T-helper 1 cell (primary cell): ENCODE measurements at places on chromosomes 3 and 15.

DNA sequence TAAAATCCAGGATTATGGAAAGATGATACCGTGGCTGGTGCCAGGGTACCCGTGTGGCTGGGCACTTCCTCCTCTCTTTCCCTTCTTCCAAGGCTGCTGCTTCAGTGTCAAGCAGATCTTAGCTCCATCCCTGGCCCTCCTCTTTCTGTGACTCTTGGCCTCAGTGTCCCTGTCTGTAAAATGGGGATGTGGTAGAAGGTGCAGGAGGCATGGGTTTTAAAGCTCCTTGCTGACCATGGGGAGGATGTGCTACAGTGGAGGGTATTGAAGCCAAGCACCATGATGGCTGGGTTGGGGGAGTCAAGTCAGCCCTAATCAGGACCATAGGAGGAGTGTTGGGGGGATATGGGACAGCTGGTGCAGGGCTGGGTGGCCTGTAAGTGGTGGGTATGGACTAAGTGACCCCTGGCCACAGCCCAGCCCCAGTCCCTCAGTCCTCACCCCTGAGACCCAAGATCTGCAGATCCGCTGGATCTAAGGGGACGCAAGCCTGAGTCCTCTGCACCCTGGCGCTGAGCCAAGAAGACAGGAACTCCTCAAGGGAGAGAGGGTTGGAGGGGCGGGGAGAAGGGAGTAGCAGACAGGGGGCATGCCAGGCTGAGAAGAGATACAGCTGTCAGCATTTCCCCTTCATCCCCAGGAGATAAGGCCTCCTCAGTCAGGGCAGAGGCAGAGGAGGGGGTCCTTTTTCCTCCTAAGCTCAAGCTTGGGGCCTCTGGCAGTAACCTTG lies 12.0 kb downstream of the PTH1R start:
- DNase-seq = no peak

DNA sequence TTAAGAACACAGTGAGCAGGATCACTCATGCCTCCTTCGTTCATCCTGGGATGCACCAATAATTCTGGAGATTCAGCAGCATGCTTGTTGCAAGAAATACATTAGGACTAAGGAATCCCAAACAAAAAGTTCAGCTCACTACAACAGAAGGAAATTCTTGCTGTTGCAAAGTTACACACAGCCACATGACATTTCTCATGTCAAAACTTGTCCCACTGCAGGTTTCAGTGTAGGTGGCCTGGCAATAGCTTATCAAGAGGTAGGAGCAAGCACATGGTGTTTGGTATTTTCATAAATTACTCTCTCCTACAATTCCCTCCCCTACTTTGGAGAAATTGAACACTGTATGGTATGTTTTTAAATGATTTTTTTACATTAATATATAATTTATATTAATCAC lies 399.6 kb upstream of the EPHA3 start:
- DNase-seq = no peak

DNA sequence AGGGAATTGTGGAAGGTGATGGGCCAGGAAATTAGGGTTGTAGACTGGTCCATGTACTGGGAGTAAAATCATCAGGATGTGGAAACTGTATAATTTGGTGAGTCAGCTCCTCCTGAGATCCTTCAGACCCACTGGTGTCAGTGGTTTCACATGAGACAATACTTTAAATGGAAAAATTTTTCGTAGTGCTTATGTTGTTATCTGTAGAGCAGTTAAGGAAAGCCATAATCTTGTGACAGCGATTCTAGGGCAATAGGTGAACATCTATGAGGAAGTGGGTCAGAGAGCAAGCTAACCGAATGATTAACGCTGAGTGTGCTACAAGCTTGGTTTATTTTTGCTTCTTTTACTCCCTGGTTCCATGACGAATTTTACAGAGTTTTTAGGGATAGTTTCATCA lies 200.6 kb downstream of the CADM2 start:
- no peak for DNase-seq

DNA sequence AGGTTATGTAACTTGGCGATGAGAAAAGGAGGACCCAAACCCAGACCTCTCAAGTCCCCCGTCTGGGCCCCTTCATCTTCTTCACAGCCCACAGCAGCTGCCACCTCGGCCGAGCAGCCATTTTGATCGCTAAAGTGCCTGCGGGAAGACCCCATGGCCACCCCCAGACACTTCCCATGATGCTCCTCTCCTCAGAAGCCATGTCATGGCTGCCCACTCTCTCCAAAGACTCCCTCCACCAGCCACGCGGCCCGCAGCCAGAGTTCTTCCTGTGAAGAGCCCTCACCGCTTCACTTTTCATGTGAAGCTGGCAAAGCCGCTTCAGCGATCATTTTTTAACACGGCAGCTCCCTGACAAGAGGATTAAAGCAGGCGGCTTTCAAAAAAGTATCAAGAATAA lies 335.2 kb downstream of the RORA start:
- DNase-seq = no peak

GRCh38 chr3:71389911-71390573 lies 193.5 kb downstream of the FOXP1 start:
- no peak for DNase-seq

- DNase-seq = no peak
Measured at GRCh38 chr15:63969652-63970421, 76.4 kb downstream of the DAPK2 start.

DNA sequence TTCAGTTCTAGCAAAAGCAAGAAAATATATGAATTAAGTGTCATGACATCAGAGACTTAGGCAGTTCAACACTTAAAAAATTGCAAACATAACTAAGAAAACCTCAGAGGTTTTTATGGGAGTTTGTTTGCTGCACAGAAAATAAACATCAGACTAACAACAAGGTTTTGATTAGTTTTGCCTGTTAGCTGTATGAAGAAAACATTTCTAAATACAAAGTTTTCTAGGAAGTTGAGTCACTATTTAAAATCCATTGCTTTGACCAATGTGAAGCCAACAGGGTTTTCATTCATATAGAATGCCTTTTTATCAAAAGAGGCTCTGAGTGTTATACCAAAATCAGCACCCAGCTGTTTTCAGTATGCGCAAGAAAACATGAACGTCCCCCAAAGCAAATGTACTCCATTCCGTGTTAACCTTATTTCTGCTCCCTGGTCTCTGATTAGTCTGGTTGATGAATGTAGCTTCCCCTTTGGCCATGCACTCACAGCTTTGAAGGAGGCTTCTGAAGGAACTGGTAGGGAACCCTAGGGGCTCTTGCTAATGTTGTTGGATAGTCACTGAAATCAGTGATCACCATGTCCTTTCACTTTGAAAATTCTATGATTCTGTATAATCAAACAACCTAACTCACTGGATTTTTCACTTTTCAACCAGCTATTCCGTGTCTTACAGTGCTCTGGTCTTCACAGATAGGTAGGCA lies 89.6 kb upstream of the TSEN2 start:
- no peak for DNase-seq

DNA sequence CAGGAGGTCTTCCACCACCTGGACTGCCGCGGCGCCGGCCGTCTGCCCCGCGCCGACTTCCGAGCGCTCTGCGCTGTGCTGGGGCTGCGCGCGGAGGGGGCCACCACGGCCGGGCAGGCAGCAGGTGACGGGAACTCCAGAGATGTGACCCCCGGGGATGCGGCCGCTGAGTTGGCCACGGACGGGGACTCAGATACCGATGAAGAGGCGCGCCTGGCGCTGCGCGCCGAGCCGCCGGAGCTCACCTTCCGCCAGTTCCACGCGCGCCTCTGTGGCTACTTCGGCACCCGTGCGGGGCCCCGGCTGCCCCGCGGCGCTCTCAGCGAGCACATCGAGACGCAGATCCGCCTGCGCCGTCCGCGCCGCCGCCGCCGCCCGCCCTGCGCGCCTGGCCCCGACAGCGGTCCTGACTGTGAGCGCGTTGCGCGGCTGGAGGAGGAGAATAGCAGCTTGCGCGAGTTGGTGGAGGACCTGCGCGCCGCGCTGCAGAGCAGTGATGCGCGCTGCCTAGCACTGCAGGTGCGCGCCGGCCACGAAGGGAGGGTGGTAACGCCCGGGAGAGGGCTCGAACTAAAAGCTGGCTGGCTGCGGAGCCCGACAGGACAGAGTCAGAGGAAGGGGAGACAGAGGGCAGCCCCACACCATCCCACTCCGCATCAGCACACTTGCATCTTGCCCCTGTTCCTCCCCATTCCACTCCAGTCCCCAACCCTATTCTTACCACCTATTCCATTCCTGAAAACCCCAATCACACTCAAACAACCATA lies 885 bp downstream of the EFCC1 start:
- no peak for DNase-seq

- no peak for DNase-seq
Measured at GRCh38 chr3:118740722-118741290, 293.8 kb downstream of the IGSF11 start.

DNA sequence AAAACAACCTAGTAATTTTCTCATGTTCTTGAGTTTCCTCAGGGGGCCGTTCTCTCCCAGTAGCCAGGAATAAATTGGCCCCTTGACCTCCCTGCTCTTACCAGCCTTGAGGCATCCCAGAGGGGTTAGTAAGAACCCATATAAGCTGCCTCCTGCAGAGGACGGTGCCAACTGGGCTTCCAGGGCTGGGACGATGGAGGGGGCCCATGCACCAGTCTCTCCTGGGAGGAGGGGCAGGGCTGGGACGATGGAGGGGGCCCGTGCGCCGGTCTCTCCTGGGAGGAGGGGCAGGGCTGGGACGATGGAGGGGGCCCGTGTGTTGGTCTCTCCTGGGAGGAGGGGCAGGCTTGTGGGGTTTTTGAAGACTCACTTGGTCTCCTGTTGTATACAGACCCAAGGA lies 22.0 kb downstream of the LINGO1 start:
- no peak for DNase-seq

DNA sequence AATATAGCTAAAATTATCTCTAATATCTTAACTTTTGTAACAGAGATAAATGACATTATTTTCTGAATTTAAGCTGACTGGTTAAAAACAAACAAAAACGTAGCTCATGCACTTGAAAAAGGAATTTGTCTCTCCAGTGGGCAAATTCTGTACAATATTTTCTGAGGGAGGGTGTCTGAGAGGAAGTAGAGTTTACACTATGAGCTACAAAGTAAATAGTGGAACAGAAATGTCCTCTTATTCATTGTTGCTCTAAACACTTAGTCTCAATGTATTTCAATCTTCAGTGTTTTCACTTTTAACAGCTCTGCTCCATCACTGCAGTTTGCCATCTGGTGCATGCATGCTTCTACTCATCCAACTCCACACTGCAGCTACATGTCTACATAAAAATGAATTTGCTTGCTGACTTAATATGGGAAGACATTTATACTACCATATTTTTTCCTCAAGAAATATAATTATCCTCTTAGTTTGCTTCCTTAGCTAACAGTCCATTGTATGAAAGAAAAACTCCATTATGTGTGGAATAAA lies 817.4 kb upstream of the LMCD1 start:
- DNase-seq = no peak

DNA sequence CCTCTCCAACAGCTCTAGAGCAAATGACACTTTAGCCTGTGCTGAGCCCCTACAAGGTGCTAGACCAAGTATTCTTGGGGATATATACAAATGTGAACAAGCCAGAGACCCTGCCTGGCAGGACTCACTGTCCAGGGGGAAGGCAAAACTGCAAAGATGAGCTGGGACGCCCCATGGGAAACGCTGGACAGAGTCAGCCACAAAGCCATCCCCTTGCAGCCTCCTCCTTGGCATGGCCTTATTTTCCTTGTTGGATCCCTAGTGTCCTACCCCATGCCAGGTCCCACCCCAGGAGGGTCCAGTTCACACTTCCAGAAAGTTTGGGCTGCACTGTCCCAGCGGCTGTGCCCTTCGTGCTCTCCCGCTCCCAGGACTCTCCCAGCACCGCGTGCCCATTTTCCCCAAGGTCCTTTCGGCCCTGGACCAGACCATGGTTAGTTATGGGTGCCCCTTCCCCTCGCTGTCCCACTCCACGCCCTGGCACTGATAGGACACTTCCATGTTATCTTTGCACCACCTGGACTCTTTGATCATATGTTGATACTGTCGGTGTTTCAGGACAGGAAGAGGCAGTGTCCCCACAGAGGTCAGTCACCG lies 5.8 kb upstream of the NRROS start:
- no peak for DNase-seq

DNA sequence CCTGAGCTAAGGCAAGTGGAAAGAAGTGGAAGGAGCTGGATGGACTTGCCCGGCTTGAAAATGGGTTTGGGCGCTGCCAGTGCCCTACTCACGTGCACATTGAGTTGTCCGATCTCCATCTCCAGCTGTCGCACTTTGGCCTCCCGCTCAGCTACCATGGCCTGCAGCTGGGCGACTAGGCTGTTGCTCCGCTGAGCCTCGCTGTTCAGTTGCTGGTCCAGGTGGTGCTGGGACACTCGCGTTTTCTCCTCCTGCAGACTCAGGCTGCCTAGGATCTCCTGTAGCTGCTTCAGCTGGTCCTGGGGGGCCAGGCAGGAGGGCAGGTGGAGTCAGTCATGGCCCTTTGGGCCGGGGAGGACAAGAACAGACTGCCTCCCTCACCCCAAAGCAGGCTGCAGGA lies 33.0 kb upstream of the HHATL start:
- DNase-seq = no peak

DNA sequence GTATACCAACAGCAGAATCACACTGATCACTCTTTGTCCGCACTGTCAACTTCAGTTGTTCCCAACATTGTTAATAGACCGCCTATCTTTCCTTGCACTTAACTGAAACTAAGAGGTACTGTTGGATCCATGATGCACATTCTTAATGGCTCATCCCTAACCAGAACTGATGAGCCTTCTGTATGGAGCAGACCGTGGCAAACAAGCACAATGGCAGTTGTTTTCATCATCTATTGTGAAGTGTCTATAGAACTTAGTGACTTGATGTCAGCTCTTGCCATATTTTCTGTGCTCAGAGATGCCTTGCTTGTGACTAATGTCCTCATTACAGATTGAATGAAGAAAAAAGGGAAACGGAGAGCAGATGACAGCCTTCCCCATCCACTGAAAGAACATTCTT lies 347.4 kb downstream of the NLGN1 start:
- no peak for DNase-seq

DNA sequence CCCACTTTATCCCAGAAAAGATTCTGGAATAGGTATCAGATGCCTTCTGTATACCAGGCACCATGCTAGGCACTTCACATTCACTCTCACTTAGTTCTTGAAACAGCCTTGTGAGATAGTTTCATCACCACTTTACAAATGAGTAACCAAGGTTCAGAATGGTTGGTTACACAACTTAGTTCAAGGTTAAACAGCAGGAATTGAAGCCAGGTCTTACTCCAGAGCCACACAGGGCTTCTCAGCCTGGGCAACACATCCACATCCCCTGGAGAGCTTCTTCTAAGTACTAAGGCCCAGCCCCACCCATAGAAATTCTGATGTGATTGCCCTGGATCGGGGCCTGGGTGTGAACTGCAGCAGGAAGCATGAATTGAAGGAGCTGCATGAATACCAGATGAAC lies 18.6 kb downstream of the WHAMM start:
- DNase-seq = peak; percentile 25

GRCh38 chr3:61073566-61074165 lies 177.6 kb downstream of the FHIT start:
- DNase-seq = no peak

- no peak for DNase-seq
Measured at GRCh38 chr3:24741506-24741905, 246.9 kb upstream of the THRB start.

DNA sequence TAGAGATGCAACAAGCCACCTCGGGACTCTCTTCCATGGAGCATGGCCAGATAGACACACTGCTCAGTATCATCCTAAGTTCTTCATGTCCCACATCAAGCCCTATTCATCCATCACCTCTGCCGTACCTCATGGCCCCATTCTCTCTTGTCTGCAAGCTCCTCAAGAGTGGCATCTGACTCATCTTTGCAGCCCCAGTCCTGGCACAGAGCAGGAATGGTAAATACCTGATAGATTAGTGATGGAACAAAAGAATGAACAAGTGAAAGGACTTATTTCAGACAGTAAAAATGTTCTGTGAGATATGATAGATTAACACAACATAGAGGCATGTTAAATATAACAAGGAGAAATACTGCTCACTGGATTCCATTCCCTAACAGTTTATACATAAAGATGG lies 176.4 kb downstream of the ISL2 start:
- no peak for DNase-seq
